Activated naive CD4-positive, alpha-beta T cell treated with anti-CD3 and anti-CD28 coated beads, Interleukin-2, amount 10 ng/mL, durations not matched to agents 7 days and 5 days (primary cell): ENCODE measurements at places on chromosomes 5 and 9.

DNA sequence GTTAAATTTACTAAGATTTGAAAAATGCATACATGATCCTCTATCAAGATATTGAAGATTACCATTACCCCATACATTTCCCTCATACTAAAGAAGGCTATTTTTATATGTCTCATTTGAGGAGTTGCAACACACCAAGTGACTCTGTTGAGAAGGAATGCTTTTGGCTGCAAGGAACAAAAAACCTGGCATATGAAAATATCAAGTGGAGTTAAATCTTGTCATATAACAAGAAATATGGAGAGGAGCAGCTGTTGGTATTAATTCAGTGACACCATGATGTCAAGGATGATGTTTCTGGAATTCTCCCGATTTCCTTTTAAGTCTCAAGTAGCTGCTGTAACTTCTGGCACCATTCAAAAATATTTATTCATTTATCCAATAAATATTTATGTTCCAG lies 193.8 kb downstream of the CSNK1G3 start:
- no peak for DNase-seq

DNA sequence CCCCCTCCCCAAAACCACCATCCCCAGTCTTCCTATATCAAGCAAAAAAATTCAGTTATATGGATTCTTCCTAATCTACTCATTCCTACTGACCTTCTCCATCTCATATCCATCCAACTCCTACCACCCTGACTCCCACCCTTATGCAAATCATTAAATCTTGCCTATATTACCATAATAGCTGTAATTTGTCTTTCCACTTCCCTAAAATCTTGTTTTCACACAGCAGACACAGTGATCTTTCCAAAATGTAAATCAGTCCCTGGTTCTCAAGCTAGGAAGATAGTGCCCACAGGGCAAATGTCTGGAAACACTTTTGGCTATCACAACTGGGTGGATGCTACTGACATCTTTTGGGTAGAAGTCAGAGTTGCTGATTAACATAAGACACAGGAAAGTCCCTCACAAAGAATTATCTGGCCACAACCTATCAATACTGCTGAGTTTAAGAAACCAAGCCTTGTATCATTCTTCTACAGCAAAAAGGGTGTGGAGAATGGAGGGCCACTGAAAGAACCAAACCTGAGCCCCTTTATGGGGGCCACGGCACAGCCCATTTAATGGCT lies 1.4 kb downstream of the SRA1 start:
- no peak for DNase-seq

GRCh38 chr5:124997186-124997893 lies 250.9 kb upstream of the ZNF608 start:
- DNase-seq: no peak

GRCh38 chr5:66898241-66898995 lies 298.2 kb downstream of the CD180 start:
- no peak for DNase-seq

DNA sequence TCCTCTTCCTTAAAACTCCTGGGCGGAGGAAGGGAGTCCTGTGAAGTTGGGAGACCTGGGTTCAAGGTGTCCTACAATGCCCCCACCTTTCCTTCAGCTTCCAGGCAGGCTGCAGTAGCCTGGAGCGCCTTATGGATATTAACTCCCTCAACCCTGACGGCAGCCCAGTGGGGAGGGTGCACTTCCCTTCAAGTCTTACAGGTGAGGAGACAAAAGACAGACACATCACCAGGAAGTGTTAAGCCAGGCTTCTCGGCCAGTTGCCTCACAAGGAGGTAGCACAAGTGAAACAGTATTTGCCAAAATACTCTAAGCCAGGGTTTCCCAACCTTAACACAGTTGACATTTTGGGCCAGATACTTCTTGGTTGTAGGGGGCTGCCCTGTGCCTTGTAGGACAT lies 4.2 kb downstream of the TRIM7 start:
- DNase-seq: no peak

DNA sequence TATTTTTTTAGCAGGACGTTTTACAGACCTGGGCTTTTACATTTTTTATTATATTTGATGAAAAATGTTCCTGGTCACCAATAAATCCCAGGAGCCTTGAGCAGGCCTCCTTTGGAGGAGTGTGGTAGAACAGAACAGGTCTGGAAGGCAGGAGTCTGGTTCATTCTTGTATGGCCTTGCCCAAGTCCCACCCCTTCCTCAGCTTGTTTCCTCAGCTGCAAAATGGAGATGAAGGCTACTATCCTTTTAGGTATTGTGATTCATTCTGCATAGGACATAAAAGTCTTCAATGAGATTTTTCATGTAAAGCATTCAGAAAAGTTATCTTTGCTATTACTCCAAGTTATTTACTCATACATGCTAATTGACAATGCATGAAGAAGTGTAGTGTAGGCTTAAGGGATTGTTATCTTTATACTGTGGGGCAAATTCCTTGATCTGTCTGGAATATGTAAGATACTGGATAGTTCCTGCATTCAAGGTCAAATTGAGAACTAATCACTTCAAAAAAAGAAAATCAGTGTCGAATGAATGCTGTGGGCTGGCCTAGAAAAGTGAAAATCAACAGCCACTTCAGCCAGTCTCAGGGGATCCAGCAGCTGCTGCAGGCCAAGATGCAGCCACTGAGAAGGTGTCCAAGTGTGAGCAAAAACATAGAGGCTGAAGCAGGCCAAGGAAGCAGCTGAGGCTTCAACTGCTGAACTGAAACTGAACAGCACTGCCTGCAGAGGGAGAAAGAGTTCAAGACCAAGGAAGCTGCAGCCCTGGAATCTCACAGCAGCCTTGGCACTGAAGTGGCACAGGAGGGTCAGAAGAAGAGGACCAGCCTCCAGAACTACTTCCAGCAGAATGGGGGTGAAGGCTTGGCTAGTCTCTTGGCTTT lies 15.5 kb upstream of the SLC36A3 start:
- no peak for DNase-seq

- DNase-seq: no peak
Measured at GRCh38 chr5:133412661-133413060, 199.7 kb downstream of the FSTL4 start.

- no peak for DNase-seq
Measured at GRCh38 chr5:122653087-122654017, 121.5 kb upstream of the SNX2 start.

DNA sequence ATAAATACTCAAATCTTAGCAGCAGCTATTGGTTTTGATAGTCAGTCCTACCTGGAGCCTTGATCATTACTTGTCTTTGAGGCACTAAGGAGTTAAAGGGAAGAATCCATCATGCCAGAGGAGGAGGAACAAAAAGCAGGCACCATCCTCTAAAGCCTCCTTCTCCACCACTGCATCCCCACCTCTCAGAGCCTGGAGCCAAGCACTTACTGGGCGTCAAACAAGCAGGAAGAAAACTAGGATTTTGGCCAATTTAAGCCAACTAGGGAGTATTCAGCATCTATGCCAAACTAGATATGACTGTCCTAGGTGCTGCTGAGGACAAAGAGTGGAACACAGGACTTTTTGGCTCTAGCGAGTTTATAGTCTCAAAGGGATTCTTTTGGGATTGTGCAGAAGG lies 152.5 kb downstream of the PPP2R2B start:
- DNase-seq: no peak

DNA sequence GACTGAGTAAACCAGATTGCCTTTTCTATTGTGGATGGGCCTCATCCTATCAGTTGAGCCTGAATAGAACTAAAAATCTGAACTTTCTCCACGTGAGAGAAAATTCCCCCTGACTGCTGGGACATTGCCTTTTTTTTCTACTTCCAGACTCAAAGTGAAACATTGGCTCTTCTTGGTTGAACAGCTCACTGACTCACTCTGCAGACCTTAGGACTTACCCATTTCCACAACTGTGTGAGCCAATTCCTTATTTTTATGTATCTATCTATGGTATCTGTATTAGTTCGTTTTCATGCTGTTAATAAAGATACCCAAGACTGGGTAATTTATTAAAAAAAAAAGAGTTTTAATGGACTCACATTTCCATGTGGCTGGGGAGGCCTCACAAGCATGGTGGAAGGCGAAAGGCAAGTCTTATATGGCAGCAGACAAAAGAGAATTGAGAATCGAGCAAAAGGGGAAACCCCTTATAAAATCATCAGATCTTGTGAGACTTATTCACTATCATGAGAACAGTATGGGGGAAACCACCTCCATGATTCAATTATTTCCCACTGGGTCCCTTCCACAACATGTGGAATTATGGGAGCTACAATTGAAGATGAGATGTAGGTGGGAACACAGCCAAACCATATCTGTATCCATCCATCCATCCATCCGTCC lies 306.7 kb upstream of the SLC24A2 start:
- no peak for DNase-seq

DNA sequence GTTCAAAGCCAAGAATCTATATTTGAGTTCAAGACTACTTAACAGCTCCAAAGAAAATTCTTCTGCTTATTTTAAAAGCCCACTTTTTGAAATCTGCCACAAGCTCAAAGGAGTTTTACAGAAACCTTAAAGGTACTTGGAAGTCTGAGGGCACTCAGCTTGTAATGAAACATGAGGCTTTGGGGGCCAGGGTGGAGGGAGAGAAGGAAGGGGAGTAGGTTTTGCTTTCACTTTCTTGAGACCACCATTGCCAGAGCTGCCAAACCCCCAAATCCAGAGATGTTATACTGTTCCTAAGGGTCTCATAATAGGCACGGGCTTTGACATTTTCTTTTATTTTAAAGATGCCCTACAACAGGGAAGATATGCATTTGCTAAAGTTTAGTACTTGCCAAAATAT lies 42.6 kb upstream of the TNFAIP8 start:
- no peak for DNase-seq

DNA sequence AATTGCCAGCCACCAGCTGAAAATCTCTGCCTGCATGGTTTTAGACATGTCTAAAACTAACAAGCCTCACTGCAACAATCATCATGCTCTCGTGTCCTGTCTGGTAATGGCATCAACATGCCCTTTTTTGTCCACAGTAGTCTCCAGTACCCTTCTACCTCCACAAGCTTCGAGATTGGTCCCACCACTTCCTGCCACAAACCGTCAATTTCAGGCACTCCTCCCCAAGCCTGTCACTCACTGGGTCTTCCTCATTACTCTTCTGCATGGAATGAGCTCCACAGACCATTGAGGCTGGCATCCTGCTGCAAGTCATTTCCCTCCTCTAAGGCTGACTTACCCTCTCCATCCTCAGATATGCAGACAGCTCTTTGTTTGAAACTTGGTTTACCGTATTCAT lies 9.0 kb downstream of the LPAR1 start:
- DNase-seq: no peak

GRCh38 chr5:53557386-53557785 lies 3.1 kb upstream of the NDUFS4 start:
- no peak for DNase-seq

DNA sequence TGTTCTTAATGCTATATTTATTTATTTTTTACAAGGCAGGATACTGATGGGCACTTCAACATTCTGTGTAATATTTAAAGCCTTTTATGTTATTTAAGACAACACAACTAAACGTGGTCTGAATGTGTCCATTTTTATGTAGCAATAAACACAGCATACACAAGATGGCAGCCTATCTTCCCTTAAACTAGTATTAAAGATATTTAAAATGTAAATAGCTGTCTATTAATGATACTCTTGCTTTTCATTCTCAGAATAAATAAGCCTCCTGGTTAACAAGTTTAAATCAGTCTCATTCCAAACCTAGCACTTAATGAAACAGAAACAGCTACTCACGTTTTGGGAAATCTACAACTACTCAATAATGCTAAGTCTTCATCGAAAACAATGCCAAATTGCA lies 315.7 kb downstream of the MCTP1 start:
- no peak for DNase-seq

GRCh38 chr9:132670457-132671391 lies at the start of gene GTF3C4:
Gene GTF3C4 (plus strand): TSS chr9:132670464. CDS start chr9:132670599, 135 bp downstream.
- peak; percentile 88 for DNase-seq

DNA sequence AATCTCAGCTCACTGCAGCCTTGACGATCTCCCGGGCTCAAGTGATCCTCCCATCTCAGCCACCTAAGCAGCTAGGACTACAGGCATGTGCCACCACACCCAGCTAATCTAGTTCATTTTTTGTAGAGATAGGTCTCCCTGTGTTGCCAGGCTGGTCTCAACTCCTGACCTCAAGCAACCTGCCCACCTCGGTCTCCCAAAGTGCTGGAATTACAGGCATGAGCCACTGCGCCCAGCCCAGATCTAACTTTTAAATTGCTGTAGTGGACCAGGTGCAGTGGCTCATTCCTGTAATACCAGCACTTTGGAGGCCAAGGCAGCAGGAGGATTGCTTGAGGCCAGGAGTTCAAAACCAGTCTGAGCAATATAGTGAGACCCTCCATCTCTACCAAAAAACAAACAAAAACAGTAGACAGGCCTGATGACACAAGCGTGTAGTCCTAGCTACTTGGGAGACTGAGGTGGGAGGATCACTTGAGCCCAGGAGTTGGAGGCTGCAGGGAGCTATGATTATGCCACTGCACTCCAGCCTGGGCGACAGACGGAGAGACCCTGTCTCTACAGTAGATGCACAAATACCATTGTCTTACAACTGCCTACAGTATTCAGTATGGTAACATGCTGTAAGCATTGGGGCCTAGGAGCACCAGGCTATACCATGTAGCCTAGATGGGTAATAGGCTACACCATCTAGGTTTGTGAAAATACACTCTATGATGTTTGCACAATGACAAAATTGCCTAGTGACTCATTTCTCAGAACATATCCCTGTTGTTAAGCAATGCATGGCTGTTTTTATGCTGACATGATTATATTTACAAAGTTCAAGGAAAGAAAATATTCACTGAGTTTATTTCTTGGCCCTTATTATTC lies 1.5 kb upstream of the SIT1 start:
- no peak for DNase-seq

DNA sequence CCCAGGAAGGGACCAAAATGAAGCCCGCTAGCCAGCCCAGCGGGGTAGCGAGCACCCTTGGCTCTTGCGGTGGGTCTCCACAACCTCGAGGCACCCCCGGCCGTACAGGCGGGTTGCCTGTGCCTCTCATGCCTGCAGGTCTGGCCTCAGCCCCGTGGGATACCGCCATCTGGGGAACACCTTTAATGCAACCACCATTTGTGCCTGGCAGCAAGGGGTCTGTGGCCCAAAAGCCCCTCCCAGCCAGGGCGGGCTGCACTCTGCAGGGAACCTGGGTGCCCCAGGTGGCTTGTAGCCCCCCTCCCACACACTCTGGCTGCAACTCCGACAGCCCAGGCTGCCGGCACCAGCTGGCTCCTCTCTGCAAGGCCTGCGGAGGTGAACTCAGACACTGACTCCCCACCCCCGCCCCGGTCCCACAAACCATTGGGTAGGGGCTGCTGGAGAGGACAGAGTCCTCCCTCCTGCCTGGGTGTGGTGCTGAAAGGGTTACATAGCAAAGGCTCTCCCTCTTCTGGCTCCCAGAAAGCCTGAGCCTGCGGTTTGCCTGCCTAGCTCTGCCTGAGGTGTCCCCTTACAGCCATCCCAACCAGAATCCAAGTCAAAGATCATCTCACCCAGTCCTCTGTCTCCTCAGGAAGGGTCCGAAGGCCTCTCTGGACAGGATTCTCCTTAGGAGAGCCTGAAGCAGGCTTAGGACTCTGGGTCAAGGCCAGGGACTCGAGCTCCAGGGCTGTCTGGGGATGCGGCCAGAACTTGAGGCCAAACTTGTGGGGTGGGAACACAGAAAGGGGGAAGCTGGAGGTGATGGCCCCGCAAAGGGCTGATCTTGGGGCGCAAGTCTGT lies 109.4 kb downstream of the PSD2 start:
- no peak for DNase-seq
